ENCODE measurements at places on chromosomes 3 and 15.

DNA sequence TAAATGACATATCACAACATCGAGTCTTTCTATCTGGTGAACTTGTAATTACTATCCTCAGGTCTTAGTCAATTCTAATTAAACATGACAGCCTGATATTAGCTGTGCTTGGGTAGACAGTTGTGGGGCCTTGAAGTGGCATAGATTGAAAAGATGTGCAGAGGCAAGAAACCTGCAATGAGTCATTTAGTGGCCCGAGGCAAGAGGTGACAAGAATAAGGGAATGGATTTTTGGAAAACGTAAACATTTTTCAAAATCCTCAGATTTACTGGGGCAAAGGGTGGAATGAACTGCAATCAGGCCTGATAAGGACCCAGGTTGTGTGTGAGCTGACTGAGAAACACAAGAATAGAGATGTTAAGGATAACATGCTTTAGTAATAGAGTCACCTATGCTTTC is 29.5 kb upstream of the ULK4 start:
- DNase-seq = no peak

GRCh38 chr3:65733459-65733858 is 305.3 kb downstream of the MAGI1 start:
- DNase-seq = no peak

DNA sequence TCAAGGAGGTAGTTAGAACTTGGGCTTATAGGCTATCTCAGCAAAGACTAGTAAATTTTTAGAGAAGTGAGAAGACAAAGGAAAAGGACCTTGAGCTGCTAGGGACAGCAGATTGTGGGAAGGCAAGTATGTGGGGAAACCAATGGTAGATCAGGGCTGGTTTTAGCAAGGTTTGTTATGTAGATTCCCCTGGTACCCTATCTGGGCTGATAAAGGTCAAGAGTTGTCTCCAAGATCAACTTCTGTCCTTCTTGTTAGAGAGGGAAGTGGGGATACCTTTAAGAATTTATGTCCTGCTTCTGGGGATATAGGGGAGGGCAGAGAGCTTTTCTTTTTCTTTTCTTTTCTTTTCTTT is 28.9 kb downstream of the KAT2B start:
- DNase-seq = no peak

GRCh38 chr15:93378558-93378957 is 289.5 kb upstream of the RGMA start:
- DNase-seq = no peak

- no peak for DNase-seq
These were observed 15.8 kb downstream of the FAM227B start for GRCh38 chr15:49604625-49605409.

GRCh38 chr15:85658816-85659215 is 135.9 kb downstream of the KLHL25 start:
- no peak for DNase-seq
